ENCODE measurements at places on chromosomes 11 and 22.

DNA sequence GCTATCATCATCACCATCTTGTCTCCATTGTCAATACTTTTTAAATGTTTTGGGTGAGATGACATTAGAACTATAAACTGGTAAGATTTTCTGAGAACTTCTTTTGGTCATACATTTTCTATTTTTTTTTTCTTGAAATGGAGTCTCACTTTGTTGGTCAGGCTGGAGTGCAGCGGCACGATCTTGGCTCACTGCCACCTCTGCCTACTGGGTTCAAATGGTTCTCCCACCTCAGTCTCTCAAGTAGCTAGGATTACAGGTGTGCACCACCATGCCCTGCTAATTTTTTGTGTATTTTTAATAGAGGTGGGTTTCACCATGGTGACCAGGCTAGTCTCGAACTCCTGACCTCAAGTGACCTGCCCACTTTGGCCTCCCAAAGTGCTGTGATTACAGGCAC is 785.9 kb upstream of the ARHGAP42 start:
- no peak for DNase-seq

GRCh38 chr11:66840317-66841091 is 2.7 kb upstream of the RCE1 start:
- DNase-seq, result no peak

- no peak for DNase-seq
These were observed 10.1 kb downstream of the PRR14L start for GRCh38 chr22:31739795-31740201.

DNA sequence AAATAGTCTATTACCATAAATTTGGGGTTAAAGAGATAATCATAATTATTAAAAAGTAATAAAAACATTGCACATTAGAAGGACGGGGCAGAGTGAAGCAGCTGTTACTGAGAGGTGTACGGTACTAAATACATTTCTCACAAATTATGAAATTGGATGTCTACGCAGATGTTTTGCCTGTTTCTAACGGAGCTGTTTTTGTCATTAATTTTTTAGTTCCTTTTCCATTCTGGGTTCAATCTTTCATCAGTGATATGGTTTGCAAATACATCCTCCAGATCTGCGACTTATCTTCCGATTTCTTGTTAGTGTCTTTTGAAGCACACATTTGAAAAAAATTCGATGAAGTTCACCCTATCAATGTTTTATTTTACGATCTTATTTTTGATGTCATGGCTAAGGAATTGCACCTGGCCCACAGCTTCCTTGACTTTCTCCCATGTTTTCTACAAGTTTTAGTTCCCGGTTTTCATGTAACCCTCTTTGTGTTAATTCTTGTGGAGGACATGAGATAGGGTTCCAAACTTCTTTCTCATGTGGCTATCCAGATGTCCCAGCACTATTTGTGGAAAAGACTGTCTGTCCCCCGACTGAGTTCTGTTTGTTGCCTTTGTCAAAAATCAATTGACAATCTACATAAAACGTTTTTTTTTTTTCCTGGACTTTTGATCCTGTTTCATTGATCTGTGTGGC is 21.3 kb upstream of the KRTAP5-6 start:
- no peak for DNase-seq

DNA sequence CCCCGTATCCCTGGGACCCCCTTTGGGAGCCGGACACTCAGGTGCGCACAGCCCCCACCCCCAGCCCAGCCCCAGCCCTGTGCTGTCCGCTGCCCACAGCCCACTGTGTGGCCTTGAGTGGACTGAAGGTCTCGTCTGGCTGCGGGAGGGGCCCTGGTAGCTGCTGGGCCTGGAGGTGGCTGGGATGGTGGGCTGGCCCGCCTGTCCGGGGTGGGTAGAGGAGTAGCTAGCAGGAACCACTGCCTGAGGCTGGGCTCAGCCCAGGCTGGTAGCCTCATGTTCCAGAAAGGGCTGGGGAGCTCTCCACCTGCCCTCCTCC is 4.6 kb upstream of the MUC6 start:
- DNase-seq, result no peak

GRCh38 chr11:32385998-32386397 is 49.3 kb downstream of the WT1 start:
- DNase-seq, result no peak

DNA sequence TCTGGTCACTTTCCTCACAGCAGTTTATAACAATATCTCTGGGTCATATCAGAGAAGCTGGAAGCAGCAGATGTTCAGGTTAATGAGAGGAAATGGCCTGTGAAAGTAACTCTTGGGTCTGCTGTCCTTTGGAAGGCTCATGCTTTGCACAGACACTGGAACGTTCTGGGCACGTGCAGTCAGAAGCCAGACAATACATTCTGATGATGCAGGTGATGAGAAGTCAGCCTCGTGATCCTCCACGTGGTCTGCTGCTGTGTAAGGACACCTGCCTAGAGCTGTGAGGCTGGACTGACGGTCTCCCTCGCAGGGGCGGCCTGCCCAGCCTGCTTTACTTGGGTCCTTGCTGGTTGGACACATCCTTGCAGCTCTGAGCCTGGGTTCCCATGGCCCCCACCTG is 18.8 kb upstream of the ADORA2A start:
- DNase-seq, result no peak

GRCh38 chr11:83895516-83895915 is 609.3 kb upstream of the CCDC90B start:
- no peak for DNase-seq

- DNase-seq, result no peak
These were observed 659 bp upstream of the TEAD1 start for GRCh38 chr11:12673601-12673923.

- peak; percentile 31 for DNase-seq
These were observed 63.3 kb upstream of the SUSD2 start for GRCh38 chr22:24117942-24118341.

GRCh38 chr11:95465887-95466286 is 234.9 kb upstream of the SESN3 start:
- no peak for DNase-seq

DNA sequence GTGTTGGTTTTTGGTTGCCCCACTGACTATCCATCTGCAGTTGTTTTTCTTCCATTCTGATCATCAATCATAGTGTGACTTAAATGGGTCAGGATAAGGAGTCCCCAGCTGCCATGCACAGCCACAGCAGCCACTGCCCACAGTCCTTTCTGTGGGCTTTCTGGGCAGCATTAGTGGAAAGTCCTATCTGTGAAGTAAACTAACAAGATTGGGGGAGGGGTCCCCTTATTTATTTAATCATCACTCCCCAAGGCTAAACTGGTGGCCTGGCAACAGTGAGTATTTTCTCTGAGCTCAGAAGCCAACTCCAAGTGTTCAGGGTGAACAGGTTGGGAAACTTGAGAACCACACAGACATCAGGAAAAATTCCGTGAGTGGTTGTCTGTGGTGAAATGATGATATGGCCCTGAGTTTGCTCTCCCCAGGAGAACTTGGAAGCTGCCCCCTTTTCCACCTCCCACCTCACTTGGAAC is 145.0 kb downstream of the CCDC34 start:
- no peak for DNase-seq

DNA sequence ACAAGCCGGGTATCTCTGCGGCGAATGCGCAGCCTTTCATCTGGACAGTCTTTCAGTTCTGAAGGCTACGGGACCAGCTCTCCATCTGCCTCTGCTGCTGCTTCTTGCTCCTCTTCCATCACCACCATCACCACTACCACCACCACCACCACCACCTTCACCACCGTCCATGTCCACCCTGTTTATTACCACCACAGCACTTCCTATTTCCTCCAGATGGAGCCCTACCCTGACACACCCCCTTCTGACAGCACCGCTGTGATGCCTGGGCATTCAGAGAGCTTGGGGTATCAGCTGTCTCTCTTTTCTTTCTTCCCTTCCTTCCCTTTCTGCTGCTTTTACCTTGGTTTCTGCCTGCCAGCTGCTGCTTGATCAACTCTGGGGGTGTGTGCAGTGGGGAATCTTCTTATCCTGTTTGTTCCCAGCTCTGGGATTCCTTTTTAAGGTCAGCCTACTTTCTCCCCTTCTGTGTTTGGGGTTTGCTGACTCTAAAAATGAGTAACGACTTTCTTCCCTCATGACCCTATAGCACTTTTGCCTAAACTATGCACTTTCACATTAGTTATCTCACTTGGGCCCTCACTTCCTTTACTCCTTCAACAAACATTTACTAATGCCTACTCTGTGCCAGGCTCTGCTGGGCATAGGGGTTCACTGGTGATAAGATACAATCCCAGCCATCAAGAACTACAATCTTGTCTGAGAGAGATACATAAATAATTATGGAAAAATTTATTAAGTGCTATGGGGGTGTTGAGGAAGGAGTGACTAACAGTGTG is 7.8 kb upstream of the RRM1 start:
- no peak for DNase-seq

DNA sequence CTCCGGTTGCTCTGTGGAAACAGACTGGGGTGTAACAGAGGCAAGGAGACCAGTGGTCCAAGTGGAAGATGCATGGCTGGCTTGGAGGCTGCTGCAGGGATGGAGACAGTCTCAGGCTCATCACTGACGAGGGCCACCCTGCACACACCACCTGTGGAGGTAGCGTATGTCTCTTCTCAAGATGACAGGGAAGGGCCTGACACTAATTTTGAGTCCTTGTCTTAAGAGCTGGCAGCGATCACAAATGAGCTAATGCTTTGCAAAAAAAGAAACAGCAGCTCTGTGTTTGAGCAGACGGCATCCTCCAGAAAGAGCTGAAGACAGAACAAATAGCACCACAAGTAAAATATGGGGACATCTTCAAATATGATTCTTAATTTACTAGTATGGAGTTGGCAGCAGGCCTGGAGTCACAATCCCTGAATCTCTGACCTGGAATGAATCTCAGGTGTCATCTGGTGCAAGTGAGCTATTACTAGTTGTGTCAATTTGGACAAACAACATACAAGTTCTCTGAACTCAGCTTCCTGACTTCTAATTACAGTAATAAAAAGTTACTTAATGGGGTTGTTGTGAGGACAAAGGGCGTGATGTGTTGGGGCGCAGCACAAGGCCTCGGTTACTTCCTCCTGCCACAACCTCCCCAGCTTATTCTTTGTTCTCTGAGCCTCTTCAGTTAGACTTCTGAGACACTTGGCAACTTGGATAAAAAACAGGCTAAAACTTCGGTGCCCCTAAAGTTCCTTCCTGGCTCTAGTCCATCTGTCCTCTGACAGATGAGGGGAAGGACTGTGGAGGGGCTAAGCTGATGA is 95.2 kb upstream of the BID start:
- no peak for DNase-seq

DNA sequence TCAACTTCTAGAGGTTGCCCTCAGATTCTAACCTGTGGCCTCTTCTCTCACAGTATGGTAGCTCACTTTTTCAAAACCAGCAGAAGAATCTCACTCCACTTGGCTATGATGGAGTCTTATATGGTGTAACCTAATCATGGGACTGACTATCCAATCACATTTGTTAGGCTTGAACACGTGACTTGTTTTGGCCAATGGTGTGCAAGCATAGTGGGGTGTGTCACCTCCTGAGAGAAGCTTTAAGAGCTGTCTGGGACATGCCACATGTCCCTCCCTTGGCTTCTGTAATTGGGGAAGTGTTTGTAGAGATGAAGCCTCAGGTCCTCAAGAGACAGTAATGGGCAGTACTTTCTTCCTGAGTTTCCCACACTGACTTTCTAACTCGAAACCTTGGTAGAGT is 12.8 kb upstream of the SMIM38 start:
- DNase-seq, result peak; percentile 80

DNA sequence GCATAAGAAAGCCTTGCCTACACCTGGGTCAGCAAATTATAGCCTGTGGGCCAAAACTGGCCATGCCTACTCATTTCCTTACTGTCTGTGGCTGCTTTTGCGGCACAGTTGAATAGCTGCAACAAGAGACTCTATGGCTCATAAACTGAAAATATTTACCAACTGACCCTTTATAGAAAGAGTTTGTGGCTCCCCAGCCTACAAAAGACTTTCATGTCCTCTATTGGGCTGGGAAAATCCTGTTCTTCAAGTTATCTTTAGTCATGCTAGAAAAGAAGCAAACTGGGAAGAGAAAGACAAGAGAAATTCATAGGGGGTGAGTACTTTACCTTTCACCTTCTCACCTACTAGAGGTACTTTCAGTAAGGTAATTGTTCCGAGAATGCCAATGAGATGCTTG is 175.1 kb downstream of the SWAP70 start:
- DNase-seq, result no peak

- DNase-seq, result no peak
These were observed 15.6 kb upstream of the SUSD2 start for GRCh38 chr22:24165673-24166072.

DNA sequence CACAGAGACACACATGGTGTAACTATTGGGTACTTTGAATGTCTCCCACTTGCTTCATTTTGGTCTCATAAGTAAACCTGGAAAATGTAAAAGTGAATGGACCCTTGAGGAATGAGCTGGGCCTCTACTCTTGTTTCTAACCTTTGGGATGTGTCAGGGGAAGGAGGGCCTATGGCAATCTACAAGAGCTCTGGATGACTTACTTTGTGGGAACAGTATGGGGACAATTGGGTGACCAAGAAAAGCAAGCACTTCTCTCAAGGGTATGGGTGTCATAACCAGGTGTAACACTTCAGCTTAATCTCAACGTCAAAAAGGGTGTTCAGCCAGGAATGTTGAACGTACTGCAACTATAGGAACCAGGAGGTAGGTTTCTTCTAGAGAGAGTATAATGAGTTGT is 144.0 kb downstream of the OPCML start:
- DNase-seq, result no peak

DNA sequence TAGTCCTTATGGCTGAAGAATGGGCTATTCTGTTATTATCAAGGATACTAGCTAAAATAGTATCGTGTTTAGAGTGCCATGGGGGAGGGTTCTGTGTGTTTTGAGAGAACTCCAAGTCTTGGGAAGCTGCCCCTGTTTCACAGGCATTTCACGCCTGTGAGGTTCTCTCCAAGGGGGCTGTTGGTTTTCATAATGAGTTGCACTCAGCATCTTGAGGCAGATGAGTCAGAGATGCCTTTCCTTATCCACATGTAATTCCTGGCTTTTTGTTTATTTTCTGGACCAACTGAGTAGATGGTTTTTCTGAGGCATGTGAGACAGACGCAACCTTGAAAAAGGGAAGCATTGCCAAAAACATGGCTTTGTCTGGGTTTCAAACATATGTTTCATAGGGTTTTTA is 203.7 kb downstream of the ARHGAP42 start:
- DNase-seq, result no peak

DNA sequence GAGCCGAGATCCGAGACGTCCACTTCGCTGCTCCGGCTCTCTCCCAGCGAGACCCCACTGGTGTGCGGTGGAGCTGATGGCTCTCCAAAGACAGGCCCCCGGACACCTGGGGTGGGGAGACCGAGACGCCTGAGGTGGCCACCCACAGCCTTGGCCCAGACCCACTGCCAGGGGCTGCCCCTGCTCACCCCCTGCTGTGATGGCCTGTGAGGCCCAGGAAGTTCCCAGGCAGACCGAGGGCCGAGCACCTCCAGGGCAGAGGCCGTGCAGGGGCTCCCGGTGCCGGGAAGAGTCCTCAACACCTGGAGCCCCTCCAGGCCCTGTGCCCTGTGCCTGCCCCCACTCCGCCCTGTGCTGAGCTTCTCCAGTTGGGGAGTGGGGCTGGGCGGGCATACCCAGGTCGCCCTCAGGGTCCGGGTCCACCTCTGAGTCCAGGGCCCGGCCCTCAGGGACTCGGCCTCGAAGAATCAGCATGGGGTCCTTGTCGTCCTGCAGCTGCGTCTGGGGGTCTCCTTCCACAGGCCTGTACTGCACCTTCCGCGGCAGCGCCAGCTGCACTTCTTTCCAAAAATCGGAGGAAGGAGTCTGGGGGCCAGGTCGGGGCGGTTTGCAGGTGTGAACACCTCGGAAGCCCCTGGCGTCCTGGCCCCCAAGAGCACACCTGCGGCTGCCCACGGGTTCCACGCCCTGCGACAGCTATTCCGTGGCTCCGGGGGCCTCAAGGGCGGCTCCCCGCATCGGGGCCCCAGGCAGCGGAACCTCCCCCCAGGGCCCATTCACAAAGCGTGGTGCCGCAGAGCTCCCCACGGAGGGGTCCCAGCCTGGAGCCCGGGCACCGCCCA is 8.6 kb downstream of the SIGIRR start:
- DNase-seq, result no peak
